Activated CD4-positive, CD25-positive, alpha-beta regulatory T cell treated with anti-CD3 and anti-CD28 coated beads, Interleukin-2, amount 50 U/mL, for 72 hours (primary cell): ENCODE measurements at places on chromosomes 3 and 15.

DNA sequence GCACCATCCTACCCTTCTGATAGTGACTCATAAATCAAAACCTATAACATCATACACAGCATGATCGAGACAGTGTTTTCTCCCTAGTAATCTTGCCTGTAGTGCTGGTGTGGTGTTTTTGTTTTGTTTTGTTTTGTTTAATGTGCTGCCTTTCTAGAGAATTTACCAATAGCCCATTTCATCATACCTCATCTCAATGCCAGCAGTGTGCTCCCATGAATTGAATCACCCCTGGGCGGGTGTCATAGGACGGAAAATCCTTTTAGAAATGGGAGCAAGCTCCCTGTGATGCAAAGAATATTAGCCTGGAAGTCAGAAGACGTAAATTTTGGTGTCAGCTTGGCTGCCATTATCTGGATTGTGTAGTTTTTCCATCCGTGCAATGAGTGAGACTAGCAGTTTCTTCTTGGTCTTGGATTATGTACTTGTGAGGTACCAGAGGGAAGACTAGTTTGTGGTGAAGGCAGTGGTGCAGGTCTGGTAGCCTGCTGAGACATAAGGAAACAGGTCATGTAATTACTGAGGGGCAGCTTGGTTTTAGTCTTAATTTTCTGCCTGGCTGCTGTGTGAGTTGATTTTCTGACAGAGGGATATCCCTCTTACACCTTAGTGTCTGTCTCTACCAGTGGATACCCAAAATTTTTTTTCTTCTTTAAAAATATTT lies 29.9 kb downstream of the IGSF10 start:
- DNase-seq = no peak

DNA sequence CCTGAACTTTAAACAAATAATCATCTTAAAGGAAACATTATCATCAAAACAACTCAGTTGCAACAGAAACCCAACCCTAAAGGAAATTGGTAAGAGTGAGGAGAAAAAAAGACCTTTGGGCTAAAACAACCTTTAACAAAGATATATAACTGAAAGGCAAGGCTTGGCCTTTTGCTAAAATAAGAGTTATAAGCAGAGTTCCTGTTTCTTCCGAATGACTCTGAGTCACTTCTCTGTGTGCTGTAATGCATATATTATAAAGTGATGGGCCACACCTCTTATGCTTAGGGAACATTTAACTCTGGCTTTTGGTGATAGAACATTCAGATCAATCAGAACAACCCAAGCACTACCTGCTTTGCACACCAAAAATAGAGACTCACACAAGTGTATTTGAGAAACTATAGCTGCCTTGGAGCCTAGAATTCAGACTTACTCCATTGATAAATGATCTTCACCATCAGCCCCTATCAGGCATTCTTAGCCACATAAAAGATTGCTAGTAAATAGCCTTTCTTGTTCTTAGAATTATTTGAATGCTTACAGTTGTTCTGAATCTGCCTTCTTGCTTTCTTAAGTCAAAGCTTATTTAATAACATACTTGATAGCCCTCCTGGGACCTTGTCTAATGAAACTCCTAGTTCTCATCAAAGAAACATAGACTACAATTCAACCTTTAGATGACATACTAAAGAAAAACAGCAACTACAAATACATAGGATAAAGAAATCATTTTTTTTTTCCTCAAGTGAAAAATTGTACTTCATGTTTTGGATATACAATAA lies 294.2 kb upstream of the SEMA6D start:
- no peak for DNase-seq

- DNase-seq = no peak
These were observed 22.4 kb upstream of the CELF6 start for GRCh38 chr15:72342385-72342784.

- no peak for DNase-seq
These were observed 23.3 kb downstream of the POPDC2 start for GRCh38 chr3:119636891-119637611.

DNA sequence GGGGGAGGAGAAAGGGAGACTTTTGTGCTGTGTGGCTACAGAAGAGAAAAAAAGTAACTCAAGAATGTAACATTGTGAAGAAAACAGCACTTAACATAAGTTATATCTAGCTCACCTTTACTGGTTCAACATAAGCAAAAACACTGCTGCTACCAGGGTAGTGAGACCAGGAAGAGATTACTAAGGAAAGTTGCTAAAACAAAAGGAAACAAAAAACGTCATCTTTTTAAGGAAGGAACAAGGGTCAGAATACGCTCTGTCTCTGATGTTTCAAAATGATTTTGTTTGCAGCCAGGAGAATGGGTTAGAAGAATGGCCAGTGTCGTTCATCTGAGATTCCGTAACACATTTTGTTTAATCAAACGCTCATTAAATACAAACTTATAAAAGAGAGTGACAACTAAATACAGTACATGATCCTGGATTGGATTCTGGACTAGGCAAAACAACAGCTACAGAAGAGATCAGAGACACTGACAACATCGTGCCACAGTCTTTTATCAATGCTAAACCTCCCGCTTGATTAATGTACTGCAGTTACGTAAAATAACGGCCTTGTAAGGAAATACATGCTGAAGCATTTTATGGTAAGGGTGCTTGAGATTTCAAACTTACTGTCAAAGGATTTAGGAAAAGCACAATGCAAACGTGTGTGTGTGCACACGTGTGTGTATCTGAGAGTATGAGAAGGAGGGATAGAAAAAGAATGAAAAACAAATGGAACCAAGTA lies 67.7 kb downstream of the FOXP1 start:
- no peak for DNase-seq

DNA sequence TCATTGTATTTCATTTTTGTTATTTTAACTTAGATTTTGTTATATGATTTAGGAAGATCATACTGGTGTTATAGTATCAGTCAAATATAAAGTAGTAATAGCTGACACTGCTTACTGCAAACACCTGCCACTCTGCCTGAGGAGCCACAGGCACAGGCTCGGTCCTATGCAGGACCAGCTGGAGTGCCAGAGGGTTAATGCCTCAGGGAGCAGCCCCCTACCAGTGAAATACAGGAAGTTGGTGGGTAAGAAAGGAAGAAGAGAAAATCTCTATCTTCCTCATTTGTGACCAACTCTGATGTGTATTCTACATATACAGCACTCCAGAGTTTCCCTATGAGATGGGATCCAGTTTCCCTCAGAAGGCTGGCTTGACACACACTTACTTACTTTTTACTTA lies 593.3 kb downstream of the UNC13C start:
- no peak for DNase-seq

DNA sequence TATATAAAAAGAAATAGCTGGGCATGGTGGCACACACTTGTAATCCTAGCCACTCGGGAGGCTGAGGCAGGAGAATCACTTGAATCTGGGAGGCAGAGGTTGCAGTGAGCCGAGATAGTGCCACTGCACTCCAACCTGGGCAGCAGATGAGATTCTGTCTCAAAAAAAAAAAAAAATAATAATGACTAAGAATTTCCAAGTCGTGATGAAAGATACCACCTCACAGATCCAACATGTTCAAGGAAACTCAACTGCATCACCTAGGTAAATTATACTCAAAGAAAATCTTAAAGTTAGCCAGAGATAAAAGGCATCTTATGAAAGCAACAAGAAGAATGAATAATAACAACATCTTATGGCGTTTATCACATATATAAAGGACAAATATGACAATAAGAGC lies 50.1 kb downstream of the DOCK3 start:
- no peak for DNase-seq

GRCh38 chr3:184687363-184688015 lies 24.4 kb downstream of the MAGEF1 start:
- DNase-seq = no peak

DNA sequence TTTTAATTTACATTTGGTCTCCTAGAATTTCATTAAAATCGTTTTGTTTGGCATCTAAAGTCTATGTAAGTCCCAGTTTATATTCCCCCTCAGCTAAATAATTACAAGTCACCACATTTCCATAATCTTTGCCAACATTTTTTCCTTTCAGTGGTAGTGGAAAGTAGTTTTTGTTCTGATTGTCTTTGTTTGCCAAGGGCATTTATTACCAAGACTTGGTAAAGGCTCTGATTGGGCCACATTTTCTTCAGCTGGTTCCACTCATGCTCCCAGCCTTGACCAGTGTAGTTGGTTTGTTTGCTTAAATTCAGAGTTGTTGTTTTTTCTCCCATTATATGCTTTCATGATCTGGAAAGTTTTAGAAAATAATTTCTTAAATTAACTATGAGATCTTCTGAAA lies 153.4 kb upstream of the MME start:
- DNase-seq = no peak

DNA sequence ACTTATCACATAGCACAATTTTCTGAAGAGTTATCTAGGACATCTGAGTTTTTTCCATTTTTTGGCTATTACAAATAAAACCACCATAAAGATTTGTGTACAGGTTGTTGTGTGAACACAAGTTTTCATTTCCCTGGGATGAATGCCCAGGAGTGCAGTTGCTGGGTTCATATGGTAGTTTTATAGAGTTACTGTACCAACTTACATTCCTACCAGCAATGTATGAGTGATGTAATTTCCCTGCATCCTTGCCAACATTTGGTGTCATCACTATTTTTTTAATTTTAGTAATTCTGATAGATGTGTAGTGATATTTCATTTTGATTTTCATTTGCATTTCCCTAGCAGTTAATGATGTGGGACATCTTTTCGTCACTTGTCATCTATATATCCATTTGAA lies 20.5 kb downstream of the FILIP1L start:
- no peak for DNase-seq
